ENCODE measurements at places on chromosomes 1 and 21.

DNA sequence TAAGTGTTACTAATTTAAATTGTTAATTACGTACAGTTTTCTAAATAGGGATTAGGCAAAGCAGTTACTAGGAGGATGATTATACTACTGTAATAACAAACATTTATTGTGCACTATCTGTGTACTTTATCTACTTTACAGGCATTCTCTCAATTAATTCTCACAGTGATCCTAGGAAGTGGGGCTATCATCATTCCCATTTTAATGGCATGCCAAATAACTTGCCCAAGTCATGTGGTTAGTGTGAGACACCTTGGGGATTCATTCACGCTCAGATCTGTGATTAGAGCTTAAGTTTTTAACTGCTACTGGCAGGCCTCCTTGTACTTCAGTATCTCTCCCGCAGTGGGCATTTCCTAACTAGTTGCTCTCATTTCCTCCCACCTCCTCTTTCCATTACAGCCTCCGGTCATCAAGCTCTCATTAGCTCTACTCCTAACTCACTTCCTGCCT is 11.5 kb downstream of the PHLDA3 start:
- no peak for DNase-seq

DNA sequence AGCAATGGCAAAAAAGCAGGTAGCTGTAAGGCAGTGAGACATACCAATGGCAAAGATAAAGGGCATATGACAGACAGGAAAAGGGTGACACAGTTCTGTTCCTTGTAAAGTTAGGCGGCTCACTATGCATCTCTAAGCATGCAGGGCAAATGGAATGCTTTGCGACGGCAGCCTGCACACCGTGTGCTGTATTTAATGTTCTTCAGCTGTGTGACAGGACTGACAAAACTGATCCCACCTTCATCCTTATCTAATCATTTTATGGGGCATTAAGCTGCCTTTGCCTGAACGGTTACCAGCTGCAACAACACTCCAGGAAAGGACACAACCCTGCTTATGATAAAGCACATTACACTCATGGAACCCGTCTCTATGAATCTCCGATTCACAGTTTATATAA is 80.5 kb upstream of the VAV3 start:
- no peak for DNase-seq

GRCh38 chr1:43272161-43272560 is 2.4 kb downstream of the TMEM125 start:
- no peak for DNase-seq

DNA sequence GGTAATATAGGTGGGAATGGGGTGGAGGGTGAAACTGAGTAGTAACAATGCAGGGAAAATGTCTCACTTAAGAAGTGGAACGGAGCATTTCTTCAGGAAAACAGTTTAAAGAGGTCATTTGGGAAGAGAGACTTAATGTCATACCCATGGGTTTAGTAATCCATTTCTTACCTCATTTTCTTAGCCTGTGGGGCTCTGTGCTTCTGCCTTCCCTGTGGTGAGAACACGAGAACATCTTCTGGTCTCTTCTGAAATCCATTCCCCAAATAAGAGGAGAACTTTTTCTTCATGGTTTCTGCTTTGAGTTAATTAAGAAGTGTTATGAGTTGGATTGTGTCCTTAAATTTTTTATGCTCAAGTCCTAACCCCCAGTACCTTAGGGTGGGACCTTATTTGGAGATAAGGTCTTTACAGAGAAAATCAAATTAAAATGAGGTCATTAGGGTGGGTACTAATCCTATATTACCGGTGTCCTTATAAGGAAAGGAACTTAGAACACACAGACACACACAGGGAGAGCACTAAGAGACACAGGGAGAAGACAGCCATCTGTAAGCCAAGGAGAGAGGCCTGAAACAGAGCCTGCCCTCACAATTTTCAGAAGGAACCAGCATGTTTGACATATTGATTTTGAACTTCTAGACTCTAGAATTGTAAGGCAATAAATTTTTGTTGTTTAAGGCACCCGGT is 5.4 kb downstream of the CCDC190 start:
- DNase-seq, result no peak

DNA sequence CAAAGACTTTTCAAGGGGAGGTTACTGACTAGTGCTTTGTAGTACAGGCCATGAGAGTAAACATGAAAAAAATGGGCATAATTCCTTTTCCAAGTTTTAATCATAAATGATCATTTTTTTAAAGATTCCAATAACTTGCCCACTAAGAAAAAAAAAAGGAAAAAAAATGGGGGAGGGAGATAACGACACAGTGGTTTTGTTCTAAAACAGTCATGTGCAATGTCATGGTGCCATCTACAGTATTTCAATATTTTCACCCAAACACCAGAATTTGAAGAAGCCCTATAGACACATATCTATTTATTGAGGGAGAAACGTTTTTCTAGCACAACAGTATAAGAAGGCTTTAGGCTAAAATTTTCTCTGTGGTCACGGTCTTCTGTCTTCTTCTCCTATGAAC is 250.2 kb downstream of the LTN1 start:
- DNase-seq, result no peak

DNA sequence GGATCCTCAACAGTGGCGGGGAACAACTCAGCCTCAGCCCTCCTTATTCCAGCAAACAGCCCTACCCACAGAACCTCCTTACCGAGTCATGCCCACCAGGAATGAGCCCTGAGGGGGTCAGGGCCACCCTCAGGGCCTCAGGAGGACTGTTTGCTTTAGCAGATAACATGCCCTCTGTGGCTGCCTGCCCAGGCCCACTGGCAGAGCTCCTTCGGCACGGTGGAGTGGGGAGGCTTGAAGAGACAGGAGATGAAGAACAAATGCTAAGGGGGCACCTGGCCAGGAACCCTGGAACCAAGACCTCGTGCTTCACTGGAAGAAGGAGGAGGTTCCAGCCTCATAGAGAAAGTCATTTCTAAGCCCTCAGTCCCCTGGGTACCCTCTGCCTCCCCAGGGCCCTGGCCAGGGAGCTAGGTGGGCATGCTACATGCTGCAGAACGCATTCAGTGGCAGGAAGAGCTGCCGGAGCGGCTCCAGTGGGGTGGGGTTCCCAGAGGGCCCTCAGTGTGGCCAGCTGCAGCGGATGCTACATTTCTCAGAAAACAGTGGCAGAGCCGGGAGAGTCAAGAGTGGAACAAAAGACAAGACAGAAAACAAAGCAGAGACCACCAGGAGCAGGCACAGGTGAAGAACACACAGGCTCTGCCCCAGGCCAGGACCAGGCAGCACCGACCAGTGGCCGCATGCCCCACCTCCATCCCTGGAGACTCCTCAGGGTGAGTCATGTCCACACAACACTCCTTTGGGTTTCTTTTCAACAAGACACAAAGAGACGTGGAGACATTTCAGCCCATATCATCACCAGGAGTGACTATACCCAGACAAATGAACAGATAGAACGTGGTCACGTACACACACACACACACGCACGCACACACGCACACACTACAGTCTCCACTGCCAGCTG is 39.8 kb downstream of the RIMS3 start:
- DNase-seq, result no peak

DNA sequence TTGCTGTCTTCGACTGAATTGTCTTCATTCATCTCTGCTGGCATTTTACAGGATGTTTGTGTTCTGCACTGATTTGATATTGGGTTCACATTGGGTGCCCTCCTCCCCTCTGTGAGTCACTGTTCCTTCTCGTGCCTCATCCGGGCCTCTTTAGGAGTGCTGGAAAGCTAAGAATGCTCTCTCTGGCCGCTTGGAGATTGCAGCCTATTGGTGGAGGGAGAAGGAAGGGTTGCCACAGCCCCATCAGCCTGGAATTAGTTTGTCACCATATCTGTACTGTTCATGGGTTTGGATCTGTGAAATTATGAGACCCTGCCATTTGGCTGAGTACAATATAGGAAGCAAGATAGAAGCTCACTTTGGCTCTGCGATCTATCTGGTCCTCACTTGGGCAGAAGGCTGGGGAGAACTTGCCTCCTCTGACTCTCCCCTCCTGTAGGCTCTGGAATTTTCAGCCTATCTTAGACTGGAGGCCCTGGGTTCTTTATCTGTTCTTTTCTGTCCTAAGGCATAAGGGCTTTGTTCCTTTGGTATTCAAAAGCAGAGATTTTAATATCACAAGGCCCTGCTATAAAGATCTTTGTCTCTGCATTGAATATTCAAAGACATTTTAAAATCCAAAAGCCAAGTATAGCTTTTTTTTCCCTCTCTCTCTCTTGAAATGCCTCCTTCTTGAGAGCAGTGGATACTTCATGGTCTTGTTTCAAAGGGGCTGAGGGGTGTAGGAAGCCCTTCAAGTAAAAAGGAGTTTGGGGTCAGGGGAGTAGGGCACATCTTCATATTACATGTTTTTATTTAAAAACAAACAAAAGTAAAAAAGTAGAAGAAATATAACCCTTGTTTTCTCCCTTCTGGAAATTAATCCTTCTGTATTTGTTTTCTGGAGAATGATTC is 347.9 kb downstream of the ZP4 start:
- DNase-seq, result no peak

- no peak for DNase-seq
Measured at GRCh38 chr1:108533351-108534083, 26.4 kb upstream of the EEIG2 start.

- DNase-seq, result no peak
Measured at GRCh38 chr1:93659822-93660503, 21.7 kb downstream of the BCAR3 start.

- DNase-seq, result no peak
Measured at GRCh38 chr1:172401892-172402291, 18.6 kb upstream of the C1orf105 start.

DNA sequence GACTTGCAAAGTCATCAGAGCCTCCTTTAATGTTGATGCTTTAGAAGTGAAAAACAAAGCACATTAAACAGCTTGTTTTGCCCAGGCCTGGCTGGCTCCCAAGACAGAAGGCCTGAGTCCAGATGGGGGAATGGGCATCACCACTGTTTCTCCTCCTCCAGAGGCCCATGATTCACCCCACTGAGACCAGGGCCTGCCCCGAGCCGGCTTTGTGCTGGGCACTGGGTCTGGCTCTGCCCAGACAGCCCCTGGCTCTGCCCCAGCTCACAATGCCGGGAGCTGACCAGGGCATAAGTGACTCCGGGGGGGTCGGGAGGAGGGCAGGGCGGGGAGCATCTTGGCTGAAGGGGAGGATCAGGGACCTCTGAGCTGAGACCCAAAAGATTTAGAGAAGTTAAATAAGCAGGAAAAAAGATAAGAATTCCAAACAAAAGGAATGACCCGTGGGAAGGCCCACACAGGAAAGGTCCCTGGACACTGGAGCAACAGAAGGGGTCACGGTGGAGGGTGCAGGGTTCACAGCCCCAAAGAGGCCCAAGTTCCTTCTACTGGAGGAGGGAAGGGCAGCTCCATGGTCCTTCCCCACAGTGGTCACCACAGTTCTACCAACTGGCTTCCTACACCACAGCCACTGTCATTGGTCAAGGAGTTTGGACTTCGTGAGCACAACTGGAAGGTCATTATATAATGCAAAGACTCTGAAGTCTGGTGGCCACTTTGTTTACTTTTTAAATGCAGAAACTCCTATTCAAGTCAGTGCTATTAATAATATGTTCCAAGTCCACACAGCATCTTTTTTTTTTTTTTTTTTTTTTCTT is 5.5 kb downstream of the C2CD2 start:
- DNase-seq, result no peak

GRCh38 chr1:31714442-31715086 is 10.7 kb upstream of the COL16A1 start:
- no peak for DNase-seq

DNA sequence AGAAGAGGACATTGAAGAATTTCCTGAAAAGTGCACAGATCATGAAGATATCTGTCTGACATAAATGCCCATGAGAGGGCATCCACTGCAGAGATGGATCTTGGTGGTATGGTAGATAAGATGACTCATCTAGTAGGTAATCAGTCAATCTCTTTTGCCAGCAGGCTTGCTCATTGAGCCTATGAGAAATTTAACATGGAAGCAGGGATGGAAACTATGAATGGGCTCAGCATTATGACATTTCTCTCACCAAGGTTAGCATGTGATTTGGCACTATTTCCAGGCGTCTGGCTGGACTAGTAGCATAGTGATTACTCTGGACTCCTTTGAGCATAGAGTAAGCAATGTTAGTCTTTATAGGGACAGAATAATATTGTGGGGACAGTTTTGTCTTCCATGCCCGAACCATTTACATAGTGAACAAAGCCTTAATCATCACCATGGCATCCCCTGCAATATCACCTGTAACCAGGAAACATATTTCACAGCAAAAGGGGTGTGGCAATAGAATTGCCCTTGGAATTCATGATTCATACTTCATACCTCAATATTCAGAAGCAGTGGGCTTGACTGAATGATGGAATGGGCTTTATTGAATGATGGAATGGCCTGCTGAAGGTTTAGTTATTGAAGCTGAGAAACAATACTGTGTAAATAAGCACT is 7.3 kb downstream of the OR2C3 start:
- DNase-seq, result no peak
